ENCODE measurements at places on chromosomes 13 and 19.

DNA sequence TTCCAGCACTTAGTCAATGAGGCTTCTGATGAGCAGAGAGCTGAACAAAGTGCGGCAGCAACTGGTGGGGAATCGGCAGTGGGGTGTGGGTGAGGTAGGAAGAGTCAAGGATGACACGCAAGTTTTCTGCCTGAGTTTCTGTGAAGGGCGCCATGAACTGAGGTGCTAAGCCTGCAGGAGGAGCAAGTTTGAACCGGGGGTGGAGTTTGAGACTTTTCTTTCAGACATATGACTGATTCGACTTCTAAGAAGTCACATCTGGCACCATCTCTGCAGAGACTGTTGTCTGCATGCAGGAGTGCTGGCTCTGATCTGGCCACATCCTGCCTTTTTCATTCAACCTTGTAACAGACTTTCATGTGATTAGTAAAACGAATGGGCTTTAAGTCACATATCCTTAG, 14.8 kb upstream of the GPI start:
- no peak for DNase-seq

DNA sequence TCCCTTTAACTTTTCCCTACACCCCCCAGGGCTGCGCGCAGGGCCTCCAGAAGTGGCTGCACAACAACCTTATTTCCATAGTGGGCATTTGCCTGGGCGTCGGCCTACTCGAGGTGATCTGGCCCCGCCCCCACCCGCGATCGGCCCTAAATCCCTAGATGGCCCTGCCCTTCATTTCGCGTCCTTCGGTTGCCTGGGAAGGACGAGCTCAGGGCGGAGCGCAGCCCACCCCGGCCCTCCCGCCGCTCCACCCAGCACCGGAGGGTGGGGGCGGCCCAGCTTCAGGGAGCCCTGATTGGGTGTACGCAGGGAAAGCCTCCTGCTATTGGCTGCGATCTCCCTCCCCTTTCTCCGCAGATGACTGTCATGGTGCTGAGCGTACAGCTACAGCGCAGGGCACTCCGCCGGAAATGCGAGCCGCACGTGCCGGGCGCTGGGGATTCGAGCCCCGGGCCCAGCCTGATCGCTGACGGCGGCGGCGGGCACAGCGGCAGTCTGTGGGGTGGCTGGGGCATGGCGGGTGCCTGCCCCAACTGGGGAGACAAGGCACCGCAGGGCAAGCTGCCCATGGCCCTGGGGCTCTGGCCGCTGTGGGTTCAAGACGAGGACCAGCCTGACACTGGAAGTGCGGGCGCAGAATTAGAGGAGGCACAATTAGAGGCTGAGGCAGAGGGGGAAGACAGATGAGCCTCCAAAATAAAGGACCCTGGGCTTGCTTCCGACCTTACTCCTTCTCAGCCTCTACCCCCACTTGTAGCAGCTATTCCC, 4.3 kb downstream of the CD37 start:
- DNase-seq, result peak; percentile 46

GRCh38 chr13:98097749-98098148, 45.1 kb upstream of the FARP1 start:
- no peak for DNase-seq

DNA sequence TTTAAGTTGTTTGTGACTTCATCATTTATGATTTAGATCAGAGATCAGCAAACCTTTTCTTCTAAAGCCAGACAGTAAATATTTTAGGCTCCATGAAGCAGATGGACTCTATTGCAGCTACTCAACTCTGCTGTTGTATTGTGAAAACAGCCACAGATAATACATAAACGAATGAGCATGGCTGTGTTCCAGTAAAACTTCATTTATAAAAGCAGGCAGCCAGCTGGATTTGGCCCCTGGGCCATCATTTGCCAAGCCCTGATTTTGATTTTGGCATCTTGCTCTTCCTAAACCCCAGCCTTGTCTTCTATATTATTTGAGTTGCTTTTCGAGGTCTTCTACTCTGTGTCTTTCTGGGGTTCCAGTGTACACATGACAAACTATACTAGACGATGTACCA, 41.3 kb downstream of the RNASEH2B start:
- no peak for DNase-seq

DNA sequence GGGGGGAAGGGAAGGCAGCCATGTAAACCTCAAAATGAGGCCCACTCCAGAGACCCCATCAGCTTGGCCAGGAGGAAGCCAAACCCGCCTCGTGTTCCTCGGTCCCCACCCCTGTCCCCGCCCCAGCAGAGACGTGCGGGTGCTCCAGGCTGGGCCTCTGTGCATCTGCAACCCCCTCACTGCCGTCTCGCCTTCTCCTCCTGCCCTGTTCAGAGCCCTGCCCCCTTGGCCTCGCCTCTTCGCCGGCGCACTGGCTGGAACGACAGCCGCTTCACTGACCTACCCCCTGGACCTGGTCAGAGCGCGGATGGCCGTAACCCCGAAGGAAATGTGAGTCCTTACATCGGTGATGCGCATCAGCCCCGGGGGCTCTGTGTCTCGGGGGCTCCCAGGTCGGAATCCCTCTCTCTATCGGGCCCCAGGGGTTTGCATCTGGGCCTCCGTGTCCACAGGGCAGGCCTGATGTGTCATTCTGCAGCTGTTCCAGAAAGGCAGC, 32.2 kb downstream of the TMEM161A start:
- DNase-seq, result no peak

- no peak for DNase-seq
Observed at GRCh38 chr19:47418692-47419029, 666 bp downstream of the MEIS3 start.

- no peak for DNase-seq
Observed at GRCh38 chr13:74620308-74620707, 486.1 kb upstream of the KLF12 start.

- DNase-seq, result no peak
Observed at GRCh38 chr13:92804926-92805325, 421.7 kb upstream of the GPC6 start.

GRCh38 chr19:3852614-3853254, 16.1 kb downstream of the ZFR2 start:
- no peak for DNase-seq

- no peak for DNase-seq
Observed at GRCh38 chr19:32928806-32929205, 43.0 kb downstream of the CEP89 start.

DNA sequence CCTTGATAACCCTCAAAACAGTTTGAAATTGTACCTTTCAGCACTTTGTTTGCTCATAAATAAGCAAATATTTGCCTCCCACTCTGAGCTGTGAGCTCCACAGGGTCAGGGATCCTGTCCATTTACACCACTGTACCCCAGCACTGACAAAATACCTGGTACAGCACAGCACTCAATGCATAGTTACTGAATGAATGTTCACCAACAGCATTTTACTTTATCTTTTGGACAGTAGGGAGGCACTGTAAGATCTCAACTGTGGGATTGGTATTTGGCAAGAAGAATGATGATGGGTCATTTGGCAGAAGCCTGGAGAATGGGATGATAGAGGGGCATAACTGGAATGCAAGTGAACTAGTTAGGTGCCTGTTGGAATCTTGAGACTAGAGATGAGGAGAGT, 127.2 kb upstream of the ARGLU1 start:
- no peak for DNase-seq

GRCh38 chr13:69556540-69557196, 551.0 kb upstream of the ATXN8OS start:
- DNase-seq, result no peak

- no peak for DNase-seq
Observed at GRCh38 chr19:9054765-9055164, 32.1 kb upstream of the OR1M1 start.

DNA sequence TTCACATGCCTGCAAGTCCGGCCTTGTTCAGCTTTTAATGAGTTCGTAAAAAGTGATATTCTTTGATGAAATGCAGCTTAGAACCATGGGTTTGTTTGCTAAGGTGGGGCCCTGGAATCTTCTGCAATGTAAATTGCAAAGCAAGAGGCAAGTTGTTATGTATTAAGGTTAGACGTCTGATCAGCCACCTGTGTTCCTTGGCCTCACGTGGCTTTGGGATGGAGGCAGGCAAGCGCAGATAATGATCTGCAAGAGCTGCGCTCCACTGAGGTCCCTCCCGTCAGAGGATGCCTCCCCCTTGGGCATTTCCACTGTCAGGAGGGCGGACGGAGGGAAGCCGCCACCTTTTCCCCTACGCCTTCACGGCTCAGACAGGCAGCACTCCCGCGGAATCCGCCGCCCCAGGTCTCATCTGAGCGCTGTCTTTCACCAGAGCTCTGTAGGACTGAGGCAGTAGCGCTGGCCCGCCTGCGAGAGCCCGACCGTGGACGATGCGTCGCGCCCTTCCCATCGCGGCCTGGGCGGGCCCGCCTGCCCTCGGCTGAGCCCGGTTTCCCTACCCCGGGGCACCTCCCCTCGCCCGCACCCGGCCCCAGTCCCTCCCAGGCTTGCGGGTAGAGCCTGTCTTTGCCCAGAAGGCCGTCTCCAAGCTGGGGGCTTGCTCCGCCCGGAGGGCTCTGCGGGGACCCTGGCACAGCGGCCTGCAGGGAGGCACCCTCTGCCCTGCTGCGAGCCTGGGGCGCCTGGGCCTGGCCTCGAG, 110.9 kb downstream of the CRYL1 start:
- DNase-seq, result no peak

- DNase-seq, result no peak
Observed at GRCh38 chr13:63864171-63864902, 2448.7 kb upstream of the PCDH20 start.

- DNase-seq, result no peak
Observed at GRCh38 chr19:39139305-39139874, 13.8 kb downstream of the PAK4 start.

- no peak for DNase-seq
Observed at GRCh38 chr13:105509981-105510762, 1025.3 kb downstream of the EFNB2 start.

GRCh38 chr13:72221276-72221962, 354.4 kb upstream of the DACH1 start:
- no peak for DNase-seq

- DNase-seq, result peak; percentile 79
Observed at GRCh38 chr19:412356-413355, 3.7 kb upstream of the C2CD4C start.

DNA sequence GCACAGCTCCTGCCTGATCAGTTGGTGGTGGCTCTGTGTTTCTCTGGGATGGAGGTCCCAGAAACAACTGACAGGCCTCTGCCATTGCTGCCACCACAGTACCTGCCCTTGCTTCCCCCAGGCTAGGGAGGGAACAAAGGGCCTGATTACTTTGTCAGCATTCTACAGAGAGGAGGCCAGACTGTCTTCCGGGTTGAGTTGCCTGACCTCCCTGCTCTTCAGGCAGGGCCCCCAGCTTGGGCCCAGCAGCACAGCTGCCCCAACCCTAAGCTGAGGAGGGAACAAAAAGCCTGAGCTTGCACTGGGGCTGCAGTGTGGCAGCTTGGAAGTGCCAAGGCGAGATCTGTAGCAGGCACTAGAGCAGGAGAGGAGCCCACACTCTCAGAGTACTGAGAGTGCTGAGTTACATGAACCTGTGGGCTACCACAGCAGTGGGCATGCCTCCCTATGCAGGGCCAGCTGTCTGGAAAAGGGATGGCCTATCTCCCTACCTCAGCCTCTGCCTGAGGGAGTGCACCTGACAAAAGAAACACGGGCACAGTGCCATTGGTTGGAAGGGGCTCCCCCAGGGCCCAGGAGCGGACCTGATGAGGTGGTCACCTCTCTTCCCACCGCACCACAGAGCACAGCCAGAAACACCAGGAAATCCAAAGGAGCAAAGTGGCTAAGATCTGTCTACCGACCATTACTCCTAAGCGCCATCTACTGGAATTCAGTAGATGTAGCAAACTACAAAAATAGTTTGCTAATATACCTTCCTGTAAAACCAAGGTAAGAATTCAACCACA, 24.4 kb downstream of the SLC25A15 start:
- DNase-seq, result no peak

DNA sequence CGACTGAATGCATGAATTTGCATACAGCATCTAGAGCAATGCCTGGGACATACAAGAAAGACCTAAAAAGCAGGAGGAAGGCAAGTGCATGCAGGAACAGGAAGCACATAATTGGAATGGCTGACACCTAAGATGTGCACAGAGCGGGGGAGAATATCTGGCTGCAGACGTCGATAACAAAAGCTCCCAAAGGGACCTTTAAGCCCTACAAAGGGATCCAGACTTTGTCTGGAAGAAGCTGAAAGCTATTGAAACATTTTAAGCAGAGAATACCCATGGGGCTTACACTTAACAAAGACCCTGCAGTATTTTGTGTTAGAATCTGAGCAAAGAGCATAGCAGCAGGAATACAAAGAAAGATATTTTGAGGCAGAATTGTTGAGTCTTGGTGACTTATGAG, 107.4 kb upstream of the CLDN10 start:
- no peak for DNase-seq

GRCh38 chr13:85806553-85807175, 7.4 kb upstream of the SLITRK6 start:
- DNase-seq, result peak; percentile 72

DNA sequence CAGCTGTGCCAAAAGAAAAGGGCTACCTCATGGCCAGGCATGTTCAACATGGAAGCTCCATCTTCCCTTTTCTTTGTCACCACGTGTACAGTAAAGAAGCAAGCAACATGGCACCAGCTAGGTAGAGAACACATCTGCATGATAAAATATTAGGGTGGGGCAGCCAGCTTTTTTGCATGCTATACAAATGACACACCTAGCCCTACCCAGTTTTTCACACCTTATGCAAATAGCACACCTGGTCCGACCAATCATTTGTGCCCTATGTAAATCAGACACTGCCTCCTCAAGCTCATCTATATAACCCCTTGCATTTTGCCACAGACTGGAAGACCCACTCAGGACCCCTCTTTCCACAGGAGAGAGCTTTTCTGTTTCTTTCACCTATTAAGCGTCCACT, 85.5 kb downstream of the STOML3 start:
- no peak for DNase-seq

- no peak for DNase-seq
Observed at GRCh38 chr19:7849631-7849999, 19.6 kb downstream of the EVI5L start.

- DNase-seq, result peak; percentile 78
Observed at GRCh38 chr13:78265098-78265497, 338.3 kb downstream of the POU4F1 start.

GRCh38 chr13:78602561-78603239, 652 bp downstream of the POU4F1 start:
- DNase-seq, result no peak

- DNase-seq, result no peak
Observed at GRCh38 chr19:50564229-50565105, 3.8 kb downstream of the LRRC4B start.

GRCh38 chr13:111561091-111561781, 240.8 kb downstream of the TEX29 start:
- no peak for DNase-seq

GRCh38 chr19:18940769-18941627, at the start of gene HOMER3:
TSS of gene HOMER3 (minus strand) at chr19:18941217. CDS start at chr19:18938982, 2,235 bp downstream.
- peak; percentile 41 for DNase-seq

DNA sequence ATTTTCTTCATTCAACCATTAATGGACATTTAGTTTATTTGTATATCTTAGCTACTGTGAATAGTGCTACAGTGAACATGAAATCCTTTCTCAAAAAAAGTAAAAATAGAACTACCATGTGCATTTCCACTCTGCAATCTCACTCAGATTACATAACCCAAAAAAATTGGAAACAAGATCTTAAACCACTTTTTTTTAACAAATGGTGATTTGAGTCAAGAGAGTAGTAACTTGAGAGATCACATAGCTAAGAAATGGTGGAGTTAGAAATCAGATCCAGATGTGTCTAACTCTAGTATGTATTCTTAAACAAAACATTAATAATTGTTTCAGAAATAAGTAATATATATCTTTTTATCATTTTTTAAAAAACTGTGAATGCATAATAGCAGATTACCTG, 318.3 kb upstream of the SGCG start:
- no peak for DNase-seq

Data from SK-N-DZ (cell line).